H1 (cell line): ENCODE measurements at places on chromosomes 5 and 9.

- DNase-seq, result peak; percentile 88
Observed at GRCh38 chr5:141681695-141682641, at the start of gene ARAP3. Gene ARAP3, minus strand, starts transcription at chr5:141682230. Its CDS starts 1,744 bp downstream, at chr5:141680486.

- no peak for DNase-seq
Observed at GRCh38 chr5:153953411-153953810, 85.3 kb downstream of the FAM114A2 start.

- no peak for DNase-seq
Observed at GRCh38 chr5:96812851-96813250, 5.1 kb upstream of the ERAP1 start.

GRCh38 chr9:129609486-129610212, 11.3 kb downstream of the C9orf50 start:
- no peak for DNase-seq

GRCh38 chr9:1837453-1838084, 177.6 kb upstream of the SMARCA2 start:
- peak; percentile 61 for DNase-seq

DNA sequence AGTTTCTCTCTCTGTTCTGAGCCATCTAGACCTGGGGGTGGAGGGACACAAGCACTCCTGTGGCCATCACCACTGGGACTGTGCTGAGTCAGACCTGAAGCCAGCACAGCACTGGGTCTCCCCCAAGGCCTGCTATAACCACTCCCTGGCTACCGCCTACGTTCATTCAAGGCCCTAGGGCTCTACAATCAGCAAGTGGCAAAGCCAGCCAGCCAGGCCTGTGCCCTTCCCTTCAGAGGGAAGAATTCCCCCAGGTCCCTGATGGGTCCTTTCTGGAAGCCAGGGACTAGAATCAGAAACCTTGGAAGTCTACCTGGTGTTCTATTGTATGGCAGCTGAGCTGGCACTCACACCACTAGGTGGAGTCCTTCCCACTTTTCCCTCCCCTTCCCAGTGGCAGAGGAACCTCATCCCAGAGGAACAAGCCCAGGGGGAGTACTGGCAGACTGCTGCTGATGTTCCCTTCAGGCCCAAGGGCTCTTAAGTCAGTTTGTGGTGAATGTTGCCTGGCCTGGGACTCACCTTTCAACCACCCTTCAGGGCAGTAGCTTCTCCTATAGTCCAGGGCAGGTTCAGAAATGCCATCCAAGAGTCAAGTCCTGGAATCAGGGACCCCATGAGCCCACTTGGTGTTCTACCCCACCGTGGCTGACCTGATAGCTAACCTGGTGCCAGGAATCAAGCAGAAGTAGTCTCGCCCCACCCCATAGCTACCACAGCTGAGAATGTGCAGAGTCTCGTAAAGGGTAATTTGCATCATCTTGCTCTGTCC, 20.0 kb downstream of the JMY start:
- DNase-seq, result peak; percentile 78

- no peak for DNase-seq
Observed at GRCh38 chr5:140196115-140196814, 21.3 kb downstream of the CYSTM1 start.

GRCh38 chr5:72470826-72471225, 36.4 kb downstream of the ZNF366 start:
- DNase-seq, result no peak
